ENCODE measurements at places on chromosomes 6 and 20. TPM values are rescaled to one million over a fixed set of nuclear protein-coding genes. Genes with fewer than 3 reads are reported as not detected.

ESR1 gene
- 0.03 TPM for total RNA-seq

ZNF391 gene
- total RNA-seq = 0.18 TPM

C6orf118 gene
- total RNA-seq = 0.77 TPM

DOK5 gene
- not detected for total RNA-seq

ARHGAP18 gene
- total RNA-seq = 14.1 TPM

FAXC gene
- total RNA-seq = 7.4 TPM

FAM210B gene
- 106 TPM for total RNA-seq

GABRR1 gene
- 0.26 TPM for total RNA-seq
